ENCODE measurements at places on chromosomes 3 and 15.
A peak's percentile ranks its signal among the peaks of the same experiment; 100 is the strongest.

DNA sequence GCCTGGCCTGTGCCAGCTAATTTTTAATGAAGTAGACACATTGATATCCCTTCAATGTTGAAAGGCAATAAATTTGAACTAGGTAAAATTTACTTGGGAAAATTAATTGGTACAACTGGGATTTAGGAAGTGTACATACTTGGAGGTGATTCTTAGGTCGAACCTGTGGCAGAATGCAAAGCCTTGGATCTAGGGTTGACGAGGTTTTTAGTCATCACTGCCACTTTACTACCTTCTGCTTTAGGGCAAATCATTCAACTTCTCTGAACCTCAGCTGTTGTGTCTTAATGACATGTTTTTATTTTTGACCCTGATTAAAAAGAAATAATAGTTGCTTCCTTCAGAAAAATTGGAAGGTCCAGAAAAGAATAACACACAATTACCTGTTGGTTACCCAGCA, 2.5 kb downstream of the APPL1 start:
- no peak for DNase-seq

DNA sequence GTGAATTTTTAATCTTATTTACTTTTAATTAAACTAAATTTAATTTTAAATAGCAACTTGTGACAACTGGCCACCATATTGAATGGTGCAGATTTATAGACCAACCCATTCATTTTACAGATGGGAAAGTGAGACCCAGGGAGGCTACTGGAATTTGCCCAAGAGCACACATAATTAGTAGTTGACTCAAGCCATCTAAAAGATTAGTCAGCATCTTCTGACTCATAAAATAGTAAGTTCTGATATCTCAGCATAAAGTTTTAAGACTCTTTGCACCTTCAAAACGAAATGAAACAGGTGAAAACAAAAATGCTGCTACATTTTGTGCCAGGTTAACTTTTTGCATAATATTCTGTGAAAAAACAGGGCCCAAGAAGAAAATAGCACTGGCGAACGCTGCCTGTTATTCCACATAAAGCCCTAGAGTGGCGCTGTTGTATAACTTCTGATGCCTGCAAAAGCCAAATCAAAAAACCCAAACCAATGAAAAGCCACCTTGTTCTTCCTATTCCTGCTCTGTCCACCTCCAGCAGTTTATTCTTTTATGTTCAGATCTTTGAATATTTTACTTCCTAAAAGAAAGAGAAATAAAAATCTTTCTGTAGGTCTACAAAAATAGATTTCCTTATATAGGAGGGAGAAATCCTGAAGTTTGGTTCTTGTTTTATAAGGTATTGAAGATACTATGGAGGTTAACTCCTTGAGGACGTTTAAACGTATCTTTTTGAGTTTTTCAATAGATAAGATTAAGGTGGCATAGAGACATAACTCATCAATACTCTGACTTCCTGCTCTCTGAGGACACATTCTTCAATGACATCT, 62.8 kb downstream of the OTOL1 start:
- DNase-seq, result no peak

GRCh38 chr15:66641485-66642315, 60.3 kb upstream of the SMAD6 start:
- DNase-seq, result no peak

- DNase-seq, result no peak
These were observed 238.1 kb upstream of the SGO1 start for GRCh38 chr3:20424086-20424485.

- peak; percentile 25 for DNase-seq
These were observed 53.9 kb downstream of the C3orf38 start for GRCh38 chr3:88203642-88204055.

- DNase-seq, result no peak
These were observed 17.5 kb downstream of the LMCD1 start for GRCh38 chr3:8519156-8519555.

- peak; percentile 91 for DNase-seq
These were observed at the start of gene VIPR1 for GRCh38 chr3:42502429-42503250. TSS of gene VIPR1 (plus strand) at chr3:42502643. CDS start at chr3:42502736, 93 bp downstream.

DNA sequence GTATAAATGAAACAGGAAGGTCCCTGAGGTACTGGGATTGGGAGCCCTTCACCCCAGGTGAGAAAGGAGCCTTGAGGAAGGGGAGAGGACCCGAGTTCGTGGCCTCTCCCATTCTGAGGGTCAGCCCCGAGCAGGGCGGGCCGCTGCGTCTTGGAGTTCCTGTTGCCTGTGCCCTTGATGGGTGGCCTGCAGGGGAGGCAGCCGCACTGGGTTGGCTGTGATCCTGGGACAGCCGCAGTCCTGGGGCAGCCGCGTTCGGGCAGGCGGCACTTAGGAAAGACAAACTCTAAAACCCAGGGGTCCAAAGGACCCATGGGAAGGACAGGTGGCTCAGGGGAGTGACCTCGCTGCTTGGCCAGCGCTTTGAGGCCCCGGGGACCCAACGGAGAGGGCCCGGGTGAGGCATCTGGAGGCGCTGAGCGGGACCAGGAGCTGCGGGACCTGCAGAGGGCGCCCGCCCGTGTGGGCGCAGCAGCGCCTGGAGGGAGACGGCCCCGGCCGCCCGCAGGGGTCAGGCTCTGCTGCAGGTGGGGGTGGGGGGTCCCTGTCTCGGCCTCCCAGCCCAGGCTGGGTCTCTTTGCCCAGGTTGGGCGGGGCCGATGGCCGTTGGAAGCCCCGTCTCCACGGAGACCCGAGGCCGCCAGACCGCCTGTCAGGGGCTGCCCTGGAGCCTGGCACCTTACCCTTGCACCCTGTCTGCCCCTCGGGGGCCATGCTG, 65.1 kb downstream of the HMCES start:
- DNase-seq, result no peak

DNA sequence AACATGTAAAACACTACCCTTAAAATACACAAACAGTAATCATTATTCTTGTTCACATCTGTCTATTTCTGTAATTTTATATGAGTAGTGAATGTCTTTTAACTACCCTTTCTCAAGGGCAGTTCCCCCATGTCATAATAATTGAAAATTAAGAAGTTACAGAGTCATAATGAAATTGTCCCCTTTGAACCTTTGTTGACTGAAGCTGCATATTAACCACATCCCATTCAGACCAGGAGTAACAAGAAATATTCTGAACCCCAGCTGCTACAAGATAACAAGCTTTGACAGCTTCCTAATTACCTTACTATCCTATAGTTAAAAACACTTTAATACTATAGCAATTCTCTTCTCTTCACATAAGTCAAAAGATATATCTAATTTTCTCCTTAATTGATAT, 635.9 kb upstream of the SUCLG2 start:
- no peak for DNase-seq

DNA sequence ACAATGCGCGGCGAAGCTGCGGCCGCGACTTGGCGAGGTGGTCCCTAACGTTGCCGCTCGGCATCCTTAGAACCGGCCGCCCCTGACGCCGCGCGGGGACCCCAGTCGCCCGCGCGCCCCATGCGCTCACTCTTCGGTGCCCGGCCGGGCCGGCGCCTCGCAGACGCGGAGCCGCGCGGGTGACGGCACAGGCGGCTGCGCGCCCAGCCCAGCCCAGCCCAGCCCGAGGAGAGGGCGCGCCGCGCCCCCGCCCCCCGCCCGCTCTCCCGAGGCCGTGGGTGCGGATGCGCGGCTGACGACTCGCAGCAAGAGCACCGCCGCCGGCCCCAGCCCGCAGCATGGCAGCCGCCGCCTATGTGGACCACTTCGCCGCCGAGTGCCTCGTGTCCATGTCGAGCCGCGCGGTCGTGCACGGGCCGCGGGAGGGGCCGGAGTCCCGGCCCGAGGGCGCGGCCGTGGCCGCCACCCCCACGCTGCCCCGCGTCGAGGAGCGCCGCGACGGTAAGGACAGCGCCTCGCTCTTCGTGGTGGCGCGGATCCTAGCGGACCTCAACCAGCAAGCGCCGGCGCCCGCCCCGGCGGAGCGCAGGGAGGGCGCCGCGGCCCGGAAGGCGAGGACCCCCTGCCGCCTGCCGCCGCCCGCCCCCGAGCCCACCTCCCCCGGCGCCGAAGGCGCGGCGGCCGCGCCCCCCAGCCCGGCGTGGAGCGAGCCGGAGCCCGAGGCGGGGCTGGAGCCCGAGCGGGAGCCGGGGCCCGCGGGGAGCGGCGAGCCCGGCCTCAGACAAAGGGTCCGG, 437 bp downstream of the KLF13 start:
- DNase-seq, result peak; percentile 60

GRCh38 chr3:136925425-136926190, 32.2 kb upstream of the IL20RB start:
- DNase-seq, result no peak

GRCh38 chr3:86921971-86922680, 68.8 kb downstream of the VGLL3 start:
- no peak for DNase-seq

- DNase-seq, result no peak
These were observed 44.5 kb downstream of the BCL2L10 start for GRCh38 chr15:52068004-52068615.

- DNase-seq, result no peak
These were observed 197.3 kb upstream of the GADL1 start for GRCh38 chr3:31091748-31092147.

DNA sequence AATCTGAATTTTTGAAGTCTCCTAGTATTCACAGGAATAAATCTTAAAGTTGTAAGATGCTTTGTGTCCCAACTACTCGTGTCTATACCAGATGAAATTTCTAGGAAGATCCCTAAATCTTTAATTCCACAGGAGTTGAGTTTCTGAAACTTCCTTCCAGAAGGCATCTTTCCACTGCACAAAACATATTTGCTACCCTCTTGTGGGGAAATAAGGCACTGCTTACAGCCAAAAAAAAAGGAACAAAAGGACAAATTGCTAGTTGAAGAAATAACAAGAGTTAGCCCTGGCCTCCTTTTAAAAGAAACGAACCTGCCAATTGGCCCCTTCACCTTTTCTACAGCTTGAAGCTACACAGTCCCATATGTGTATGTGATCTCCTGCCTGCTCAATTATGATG, 54.0 kb downstream of the TAFA4 start:
- no peak for DNase-seq

GRCh38 chr3:126551121-126551838, 7.5 kb downstream of the C3orf22 start:
- DNase-seq, result no peak

DNA sequence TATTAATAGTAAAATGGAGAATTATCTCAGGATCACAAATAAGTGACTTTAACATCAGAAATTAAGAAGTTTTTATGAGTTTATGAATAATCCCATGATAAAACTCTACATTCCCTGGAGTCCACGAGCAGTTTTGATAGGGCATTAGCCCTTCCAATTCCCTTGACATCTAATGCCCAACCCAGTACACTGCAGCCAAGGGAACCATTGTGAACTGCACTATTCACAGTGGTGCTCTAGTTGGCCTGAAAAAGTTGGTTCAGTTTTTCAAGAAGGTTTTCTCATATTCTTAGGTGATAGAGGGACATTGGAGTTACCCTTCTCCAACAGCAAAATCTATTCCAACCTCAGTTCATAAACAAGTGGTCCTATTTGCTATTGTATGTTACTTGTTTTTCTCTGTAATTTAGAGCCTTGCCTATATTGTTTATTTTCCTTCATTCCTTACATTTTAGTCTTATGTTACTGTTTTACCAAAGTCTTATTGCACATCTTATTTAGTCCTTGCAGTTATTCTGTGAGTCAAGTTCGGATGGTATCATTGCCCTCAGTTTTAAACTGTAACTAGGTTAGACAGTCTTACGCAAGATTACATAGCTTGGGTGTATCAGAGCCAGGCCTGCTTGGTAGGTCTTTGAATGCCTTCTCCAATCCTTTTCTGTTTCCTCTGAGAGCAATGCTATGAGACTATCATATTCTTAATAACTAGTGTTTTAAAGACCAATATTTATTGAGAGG, 57.9 kb upstream of the SAMMSON start:
- DNase-seq, result no peak

DNA sequence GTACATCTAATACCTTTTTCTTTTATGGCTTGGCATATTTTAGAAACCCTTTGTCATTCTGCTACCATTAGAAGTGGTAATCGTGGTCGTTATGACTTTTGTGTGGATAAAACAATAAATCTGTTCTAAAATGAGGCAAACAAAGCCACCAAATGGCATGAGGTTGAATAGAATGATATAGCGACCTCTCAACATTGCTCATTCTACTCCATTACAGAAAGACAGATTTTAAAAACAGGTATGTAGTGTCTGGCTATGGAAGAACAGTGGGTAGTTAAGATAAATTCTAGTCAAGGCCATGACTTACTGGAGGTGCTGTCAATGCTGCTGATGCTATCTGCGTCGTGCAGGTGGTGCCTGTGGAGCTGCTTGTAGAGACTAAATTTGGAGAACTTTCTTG, 123.2 kb downstream of the PLD1 start:
- no peak for DNase-seq

GRCh38 chr3:16884748-16885592, at the start of gene PLCL2:
TSS of gene PLCL2 (plus strand) at chr3:16884955. CDS start at chr3:16885040, 85 bp downstream.
- peak; percentile 48 for DNase-seq

GRCh38 chr3:188950832-188951489, 220.8 kb upstream of the TPRG1 start:
- no peak for DNase-seq

DNA sequence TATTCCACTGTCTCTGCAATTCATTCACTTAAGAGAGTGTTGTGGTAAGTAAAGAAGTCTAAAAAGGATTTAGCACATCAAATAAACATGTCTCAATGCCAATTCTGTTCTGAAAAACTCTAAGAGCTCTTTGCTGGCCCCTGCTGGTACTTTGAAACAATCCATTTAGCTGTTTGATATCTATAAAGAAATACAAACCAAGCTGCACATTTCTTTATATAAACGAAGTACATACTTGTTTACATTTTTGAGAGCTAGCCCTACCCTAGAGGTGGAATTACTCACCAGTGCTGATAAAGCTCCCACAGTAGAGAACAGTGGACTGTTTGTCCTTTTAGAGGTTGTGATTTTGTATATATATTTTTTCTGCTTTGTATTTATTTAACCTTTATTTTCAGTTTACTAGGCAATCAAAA, 75.5 kb downstream of the NEDD4 start:
- no peak for DNase-seq

DNA sequence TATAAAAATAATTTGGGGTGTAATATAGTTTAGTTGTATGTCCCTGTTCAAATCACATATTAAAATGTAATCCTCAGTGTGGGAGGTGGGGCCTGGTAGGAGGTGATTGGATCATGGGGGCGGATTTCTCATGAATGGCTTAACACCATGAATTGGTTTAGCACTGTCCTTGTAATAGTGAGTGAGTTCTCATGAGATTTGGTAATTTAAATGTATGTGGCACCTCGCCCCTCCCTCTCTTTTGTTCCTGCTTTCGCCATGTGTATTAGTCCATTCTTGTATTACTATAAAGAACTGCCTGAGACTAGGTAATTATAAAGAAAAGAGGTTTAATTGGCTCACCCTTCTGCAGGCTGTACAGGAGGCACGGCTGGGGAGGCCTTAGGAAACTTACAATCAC, 83.9 kb downstream of the ANXA2 start:
- no peak for DNase-seq

Measured in activated CD8-positive, alpha-beta memory T cell treated with anti-CD3 and anti-CD28 coated beads for 1 hour (primary cell).